Renal cortical epithelial cell (primary cell): ENCODE measurements at places on chromosomes 11 and 22. TPM values are rescaled to one million over a fixed set of nuclear protein-coding genes. Genes with fewer than 3 reads are reported as not detected.

DNA sequence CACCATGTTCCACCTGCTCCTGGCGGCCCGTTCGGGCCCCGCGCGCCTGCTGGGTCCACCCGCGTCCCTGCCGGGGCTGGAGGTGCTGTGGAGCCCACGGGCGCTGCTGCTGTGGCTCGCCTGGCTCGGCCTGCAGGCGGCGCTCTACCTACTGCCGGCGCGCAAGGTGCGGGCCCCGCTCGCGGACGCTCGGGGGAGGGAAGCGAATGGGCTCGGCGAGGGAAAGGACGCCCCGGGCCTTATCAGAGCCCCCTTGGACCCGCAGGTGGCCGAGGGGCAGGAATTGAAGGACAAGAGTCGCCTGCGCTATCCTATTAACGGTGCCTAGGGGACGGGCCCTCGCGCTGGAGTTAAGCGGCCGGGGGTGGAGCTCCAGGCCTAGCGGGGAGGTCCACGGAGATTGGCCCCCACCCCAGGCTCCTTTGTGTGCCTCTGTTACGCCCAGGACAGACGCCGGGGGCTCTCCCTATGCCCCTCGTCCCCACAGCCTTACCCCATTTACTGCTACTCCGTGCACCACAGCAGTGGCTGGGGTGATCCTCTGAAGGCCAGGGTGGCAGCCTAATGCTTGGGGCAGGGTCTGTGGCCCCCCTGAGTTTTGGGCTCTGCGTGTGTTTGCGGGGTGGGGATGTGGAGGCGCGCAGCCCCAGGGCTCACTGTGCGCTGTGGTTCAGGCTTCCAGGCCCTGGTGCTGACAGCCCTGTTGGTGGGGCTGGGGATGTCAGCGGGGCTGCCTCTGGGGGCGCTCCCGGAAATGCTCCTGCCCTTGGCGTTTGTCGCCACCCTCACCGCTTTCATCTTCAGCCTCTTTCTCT lies 1.1 kb downstream of the TM7SF2 start:
- DNase-seq = no peak

- no peak for DNase-seq
Measured at GRCh38 chr11:75174781-75175370, 24.0 kb downstream of the SLCO2B1 start.

DNA sequence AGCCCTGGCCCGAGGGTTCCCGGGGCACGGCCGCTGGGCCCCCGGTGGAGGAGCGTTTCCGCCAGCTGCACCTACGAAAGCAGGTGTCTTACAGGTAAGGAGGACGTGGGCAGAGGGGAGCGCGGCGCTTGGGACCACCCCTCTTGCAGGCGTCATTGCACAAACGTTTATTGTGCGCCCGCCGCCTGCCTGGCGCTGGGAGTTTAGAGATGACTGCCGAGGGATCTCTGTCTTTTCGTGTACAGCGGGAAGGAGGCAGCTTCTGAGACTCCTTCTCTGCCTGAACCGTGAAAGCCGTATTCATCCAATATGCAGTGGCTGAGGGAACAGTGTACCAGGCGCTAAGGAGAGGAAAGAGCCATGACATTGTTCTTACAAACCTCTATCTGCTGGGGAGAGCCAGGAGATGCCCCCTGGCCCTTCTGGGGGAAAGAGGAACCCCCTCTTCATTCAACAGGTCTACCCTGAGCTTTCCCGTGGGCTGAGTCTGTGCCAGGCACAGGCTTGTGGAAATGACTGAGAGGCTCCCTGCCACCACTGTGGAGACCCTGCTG lies 13.8 kb upstream of the DGKZ start:
- DNase-seq = no peak

DNA sequence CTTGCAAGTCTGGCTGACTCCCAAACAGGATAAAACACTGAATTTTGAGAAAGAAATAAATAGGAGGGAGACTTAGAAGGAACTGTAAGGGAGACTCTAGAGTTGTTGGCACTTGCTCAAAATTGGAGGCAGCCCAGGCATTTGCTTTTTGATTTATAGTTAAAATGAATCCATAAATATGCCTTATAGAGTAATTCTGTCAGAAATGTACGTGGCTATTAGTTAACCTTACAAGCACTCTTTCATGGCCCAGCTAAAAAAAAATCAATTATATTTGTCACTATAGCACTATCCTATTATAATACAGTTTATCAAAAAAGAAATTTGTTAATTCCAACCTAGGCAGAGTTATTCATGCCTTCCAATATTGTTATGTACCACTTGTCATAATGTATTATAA lies 1000.0 kb upstream of the CHORDC1 start:
- no peak for DNase-seq

DNA sequence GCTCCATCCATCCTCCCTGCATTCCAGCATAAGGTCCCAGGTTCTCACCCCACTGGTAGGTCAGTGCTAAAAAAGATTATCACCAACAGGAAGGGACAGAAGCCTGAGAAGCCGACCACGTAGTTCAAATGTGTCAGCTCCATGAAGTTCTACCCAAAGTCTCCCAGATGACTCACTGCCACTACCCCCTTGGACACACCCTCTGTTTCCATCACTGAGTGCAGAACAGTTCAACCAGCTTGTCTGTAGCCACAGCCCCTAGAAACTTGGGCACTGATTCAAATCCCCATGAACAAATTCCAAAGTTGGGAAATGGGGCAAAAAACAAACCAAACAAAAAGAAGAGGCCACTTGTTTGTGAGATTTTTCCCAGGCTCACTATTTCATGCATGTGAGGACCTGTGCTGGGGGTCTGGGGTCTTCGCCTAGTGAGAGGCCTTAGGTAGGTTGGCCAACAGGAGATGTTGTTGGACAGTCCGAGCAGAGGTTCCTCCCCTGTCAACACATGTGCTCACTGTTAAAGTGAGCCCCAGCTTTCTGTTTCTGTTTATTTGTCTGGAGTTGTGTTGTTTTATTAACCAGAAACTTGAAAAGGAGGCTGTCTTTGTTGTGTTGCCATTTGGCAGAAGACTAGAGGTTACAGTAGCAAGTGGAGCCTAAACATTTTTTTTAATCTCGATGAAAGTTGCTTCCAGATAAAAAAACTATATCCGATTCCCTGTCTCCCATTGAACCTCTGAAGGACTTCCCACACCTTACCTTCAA lies 24.2 kb upstream of the FLI1 start:
- peak; percentile 54 for DNase-seq

GRCh38 chr11:128765571-128766549 lies 72.0 kb downstream of the FLI1 start:
- no peak for DNase-seq

DNA sequence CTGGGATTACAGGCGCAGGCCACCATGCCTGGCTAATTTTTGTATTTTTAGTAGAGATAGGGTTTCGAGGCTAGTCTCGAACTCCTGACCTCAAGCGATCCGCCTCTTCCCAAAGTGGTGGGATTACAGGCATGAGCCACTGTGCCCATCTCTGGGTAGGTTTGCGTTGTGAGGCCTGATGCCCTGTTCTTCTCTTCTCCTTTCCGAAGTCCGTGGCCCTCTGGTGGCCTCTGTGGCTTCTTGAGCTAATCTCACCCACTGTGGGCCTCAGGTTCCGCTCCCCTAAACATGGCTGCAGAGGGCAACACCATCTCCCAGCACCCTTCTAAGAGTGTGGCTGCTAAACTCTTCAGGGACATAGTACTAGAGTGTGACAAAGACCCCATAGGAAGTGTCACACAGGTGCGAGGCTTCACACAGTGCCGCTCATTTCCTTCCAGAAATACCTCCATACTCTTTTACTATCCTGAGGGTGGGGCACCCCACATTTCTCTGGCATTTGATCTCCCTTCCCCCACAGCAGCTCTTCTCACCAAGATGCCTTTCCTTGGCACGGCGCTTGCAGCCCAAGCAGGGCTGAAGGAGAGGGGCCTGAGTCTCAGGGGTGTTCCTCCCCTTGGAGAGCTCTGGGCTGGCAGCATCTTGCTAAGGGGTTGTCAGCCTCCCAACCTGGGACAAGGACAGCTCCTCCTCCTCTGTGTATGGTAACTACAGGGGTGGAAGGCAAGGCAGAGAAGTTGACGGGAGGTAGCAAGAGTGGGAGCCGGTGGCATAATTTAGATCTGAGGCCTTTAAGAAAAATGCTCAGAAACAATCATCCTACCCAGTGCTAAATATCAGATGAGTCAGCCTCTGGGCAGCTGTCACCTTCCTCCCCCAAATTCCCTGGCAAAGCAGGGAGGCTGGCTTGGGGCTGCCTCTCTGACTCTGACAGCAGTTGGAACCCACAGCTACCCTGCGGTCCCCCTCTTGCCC lies 6.1 kb downstream of the THY1 start:
- DNase-seq = peak; percentile 54

GRCh38 chr22:17243524-17243923 lies 24.3 kb upstream of the ADA2 start:
- no peak for DNase-seq

DNA sequence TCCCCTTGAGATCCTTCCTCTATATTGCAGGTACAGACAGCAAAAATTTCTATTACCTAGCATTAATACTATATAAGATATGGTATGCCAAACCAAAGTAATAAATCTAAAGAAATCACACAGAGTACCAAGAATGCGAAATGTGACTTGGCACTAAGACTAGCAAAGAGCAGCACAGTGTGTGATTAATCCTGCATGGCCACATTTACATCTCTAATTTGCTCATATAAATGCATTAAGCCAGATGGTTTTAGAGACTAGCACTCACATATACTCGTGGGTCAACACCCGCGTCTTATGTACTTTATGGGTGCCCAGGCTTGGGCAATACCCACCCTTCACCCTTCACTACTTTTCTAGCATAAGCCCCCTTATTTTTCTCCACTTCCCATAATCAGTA lies 213.2 kb downstream of the TTC28 start:
- peak; percentile 13 for DNase-seq

- DNase-seq = no peak
Measured at GRCh38 chr11:123055191-123055901, 6.6 kb downstream of the HSPA8 start.

- DNase-seq = peak; percentile 11
Measured at GRCh38 chr22:43955883-43956782, 891 bp downstream of the SAMM50 start.

DNA sequence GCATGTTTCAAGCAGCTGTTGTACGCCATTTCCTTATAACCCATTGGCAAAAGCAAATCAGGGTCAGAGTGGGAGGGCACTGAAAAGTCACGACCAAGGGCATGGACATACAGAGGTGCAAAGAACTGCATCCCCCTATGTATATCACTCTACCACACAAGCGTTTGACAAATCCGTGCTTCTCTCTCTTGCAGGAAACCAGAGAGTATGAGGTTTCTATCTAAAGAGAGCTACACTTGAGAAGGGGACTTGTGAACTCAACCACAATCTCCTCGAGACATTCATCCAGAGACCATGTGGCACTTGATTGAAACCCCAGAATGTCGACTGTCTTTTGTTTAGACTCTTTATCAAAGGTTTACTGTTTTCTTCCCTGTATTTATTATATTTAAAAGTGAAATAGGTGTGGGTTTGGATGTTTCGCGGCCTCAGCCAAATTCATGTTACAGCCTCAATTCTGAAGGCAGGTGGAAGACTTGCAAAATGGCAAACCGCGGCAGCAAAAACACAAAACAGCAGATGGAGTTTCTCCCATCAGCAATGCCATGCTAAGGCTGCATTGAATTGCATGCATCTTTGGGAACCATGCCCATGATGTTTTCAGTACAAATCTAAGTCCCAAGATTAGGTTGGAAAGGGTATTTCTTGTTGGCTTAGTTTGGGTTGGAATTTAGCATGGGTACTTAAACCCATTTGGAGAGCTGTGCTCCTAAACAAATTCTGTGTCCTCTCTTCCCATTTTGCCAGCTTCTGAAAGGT lies 48.8 kb upstream of the ASPHD2 start:
- DNase-seq = no peak

GRCh38 chr22:47055921-47056320 lies 293.5 kb downstream of the TBC1D22A start:
- no peak for DNase-seq

DNA sequence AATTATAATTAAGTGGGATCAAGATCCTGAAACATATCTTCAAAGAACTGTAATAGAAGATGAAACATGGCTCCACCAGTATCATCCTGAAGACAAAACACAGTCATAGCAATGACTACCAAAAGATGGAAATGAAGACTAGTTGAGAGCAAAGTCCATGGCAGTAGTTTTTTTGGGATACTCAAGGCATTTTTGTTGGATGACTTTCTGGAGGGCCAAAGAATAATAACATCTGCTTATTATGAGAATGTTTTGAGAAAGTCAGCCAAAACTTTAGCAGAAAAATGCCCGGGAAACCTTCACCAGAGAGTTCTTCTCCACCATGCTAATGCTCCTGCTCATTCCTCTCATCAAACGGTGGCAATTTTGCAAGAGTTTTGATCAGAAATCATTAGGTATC lies 809.4 kb upstream of the RAG2 start:
- no peak for DNase-seq

MS4A4A gene
- not detected in 2 replicates for total RNA-seq

SCUBE2 gene
- 0.87 and 1.4 TPM in 2 replicates for total RNA-seq

IZUMO1R gene
- total RNA-seq = not detected in 2 replicates

CABP4 gene
- not detected in 2 replicates for total RNA-seq

BRSK2 gene
- total RNA-seq = 0.17 and 0.30 TPM in 2 replicates

ZBTB3 gene
- 8.7 and 11.8 TPM in 2 replicates for total RNA-seq

OSBP2 gene
- 1.4 and 1.5 TPM in 2 replicates for total RNA-seq

LGR4 gene
- total RNA-seq = 86.7 and 151 TPM in 2 replicates

MS4A6E gene
- not detected in 2 replicates for total RNA-seq

POLR2L gene
- 38.0 and 64.1 TPM in 2 replicates for total RNA-seq

SPINDOC gene
- total RNA-seq = 11.8 and 12.6 TPM in 2 replicates

MMP8 gene
- total RNA-seq = not detected in 2 replicates

NAT10 gene
- total RNA-seq = 12.2 and 31.6 TPM in 2 replicates

CCND1 gene
- 225 and 668 TPM in 2 replicates for total RNA-seq
